Hindlimb muscle (tissue), 1 donor: ENCODE measurements at places on chromosomes 5 and 9.

DNA sequence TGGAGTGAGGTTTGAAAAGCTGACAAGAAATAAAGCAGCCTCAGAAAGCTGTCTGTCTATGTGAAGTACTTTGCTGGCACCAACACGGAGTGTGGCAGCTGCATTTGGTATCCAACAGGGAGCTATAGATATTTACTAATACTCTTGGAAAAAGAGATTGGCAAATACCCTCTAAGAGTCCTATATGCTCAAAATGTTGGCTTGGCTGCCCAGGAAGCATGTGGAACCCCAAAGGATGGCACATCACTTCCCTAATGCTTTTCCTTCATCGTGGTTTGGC lies 398.3 kb downstream of the TLE4 start:
- DNase-seq, result no peak

DNA sequence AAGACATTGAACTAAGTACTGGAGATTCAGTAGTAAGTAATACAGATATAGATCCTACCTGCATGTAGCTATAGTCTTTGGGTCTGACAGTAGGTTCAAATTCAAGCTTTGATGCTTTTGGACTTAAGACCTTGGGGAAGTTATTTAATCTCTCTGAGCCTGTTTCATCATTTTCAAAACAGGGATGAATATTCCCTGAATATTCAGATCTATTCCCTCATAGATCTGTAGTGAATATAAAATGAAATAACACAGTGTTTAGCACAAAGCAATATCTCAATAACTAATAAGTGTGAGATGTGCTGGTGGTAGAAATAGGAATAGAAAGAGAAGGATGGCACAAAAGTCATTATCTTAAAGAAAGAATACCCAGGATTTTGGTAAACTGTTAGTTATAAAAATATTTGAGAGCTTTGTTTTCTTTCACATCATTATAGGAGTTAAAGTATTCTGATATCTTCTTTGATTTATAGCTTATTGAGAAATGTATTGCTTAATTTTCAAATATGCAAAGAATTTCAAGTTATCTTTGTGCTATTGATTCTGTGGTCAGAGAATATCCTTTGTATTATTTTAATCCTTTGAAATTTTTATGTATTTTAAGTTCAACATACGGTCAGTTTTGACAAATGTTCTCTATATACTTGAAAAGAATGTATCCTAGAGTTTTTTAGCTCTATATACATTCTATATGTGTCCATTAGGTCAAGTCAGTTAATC lies 11.4 kb upstream of the RANBP3L start:
- DNase-seq, result no peak

GRCh38 chr5:159189310-159189709 lies 20.0 kb downstream of the RNF145 start:
- no peak for DNase-seq

GRCh38 chr5:151537044-151537443 lies 54.1 kb downstream of the FAT2 start:
- DNase-seq, result no peak

DNA sequence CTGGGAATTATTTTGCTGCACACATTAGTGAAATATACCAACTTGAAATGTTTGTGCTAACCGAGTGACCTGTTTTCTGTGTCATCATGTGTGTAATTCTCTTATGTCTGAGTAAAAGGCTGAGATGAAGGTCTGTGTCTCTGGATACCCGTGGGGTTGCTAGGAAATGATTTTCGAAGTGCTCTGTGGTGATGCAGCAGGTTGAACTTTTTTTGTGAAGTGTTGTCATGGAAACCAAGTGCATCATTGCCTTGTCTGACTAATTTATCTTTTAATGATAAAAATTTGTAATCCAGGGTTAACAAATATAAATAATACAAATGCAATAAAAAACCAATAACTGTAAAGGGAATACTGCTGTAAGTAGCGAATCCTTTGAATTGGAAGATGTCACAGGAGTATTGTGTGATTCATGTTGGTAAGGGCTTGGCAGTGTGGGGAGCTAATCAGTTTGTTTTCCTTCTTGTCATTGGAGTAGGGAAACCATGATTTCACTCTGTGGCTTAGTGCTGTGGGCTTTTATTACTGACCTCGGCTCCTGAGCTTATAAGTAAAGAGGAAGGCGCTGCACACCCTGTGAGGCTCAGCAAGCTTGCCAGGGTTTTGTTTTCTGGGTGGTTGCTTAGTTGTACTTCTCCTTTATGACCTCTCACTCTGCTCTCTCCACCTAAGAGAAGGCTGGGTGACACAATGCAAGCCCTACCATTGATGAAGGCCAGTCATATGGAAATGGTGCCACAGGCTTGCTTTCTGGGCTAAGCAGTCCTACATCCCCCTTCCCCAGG lies 22.3 kb downstream of the PDE8B start:
- no peak for DNase-seq

DNA sequence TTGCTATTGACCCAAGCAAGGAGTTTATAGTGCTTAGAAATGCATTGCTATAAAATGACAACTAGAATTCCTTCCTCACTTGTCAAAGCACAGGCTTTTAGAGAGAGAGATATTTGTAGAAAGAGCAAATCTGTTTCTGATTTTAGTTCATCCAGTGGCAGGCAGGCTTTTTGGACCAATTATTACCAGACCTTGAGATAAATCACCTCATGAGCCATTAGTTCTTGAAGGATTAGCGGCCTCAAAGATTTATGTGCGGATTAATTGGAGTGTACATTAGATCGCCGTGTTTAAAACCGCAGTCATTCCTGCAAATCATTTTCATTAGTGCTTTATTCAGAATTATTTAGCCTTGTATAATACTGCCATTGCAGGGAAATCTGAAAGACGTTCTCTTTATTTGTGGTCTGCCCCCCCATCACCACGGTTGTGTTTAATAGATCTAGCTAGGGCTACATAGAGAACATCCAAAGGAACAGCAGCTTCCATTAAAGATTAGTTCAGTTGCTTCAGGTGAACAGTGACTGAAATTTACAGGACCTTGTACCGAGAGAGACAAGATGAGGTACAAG lies 28.8 kb upstream of the TJP2 start:
- no peak for DNase-seq
